GM12892 (cell line): ENCODE measurements at places on chromosomes 2 and 18.

GRCh38 chr2:212146416-212146815, 392.2 kb downstream of the ERBB4 start:
- DNase-seq: no peak

- no peak for DNase-seq
These were observed 47.9 kb downstream of the FER1L5 start for GRCh38 chr2:96690306-96691021.

GRCh38 chr2:101893681-101894381, 97.9 kb upstream of the IL1R2 start:
- DNase-seq: no peak

DNA sequence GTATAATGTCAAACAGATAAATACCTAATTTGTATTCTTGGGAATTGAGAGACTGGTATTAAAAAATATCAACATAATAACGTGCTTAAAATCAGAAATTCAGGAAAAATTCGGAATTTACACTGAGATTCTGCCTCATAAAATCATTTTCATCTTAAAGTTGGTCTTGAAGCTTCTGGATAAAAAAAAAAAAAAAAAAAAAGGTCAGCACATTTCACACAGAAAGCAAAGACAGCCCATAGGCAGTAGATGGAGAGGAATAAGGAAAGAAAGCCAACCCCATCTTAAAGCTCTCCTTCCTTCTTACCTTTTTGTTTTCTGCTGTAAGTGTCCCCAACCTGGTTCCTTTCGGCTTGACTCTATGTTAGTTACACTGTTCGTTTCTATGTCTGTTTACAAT, 41.5 kb upstream of the ALK start:
- no peak for DNase-seq

DNA sequence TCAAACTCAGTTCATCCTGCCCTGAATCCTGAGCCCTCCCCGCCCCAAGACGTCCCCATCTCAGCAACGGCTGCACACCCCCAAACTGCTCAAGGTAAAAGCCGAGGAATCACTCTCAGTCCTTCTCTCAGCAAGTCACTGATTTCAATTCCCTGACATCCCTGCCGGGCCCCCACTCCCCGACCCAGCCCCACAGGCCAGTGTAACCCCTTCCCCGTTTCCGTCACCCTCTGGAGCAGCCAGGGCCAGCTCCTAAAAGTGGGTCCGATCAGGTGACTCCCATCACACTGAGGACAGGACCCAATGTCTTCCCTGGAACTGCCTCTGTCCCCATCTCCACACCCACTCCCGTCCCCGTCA, 20.5 kb downstream of the SNORC start:
- DNase-seq: peak; percentile 1
